ENCODE measurements at places on chromosomes 13 and 19. TPM values are rescaled to one million over a fixed set of nuclear protein-coding genes. Genes with fewer than 3 reads are reported as not detected.

The GNG14 gene
- total RNA-seq = not detected

The ZNF415 gene
- total RNA-seq = not detected

The AP1M2 gene
- total RNA-seq = 29.1 TPM

The ZFR2 gene
- total RNA-seq = not detected

The NMRK2 gene
- not detected for total RNA-seq

The MARK4 gene
- total RNA-seq = 8.7 TPM

The KXD1 gene
- 105 TPM for total RNA-seq

Data from A549 treated with Hydrocortisone at 1 μM for 4 hours (cell line).